Stimulated activated CD4-positive, alpha-beta T cell treated with anti-CD3 and anti-CD28 coated beads, TNF-alpha, amount 100 ng/mL, for 1 hour (primary cell): ENCODE measurements at places on chromosomes 2 and 18.

GRCh38 chr2:16553226-16553625 is 112.4 kb downstream of the CYRIA start:
- no peak for DNase-seq

- no peak for DNase-seq
Observed at GRCh38 chr2:64914735-64915509, 74.3 kb upstream of the SLC1A4 start.

GRCh38 chr2:174247474-174248186 is 702 bp downstream of the OLA1 start:
- DNase-seq, result no peak

GRCh38 chr2:134716721-134717243 is 2.0 kb downstream of the TMEM163 start:
- no peak for DNase-seq

DNA sequence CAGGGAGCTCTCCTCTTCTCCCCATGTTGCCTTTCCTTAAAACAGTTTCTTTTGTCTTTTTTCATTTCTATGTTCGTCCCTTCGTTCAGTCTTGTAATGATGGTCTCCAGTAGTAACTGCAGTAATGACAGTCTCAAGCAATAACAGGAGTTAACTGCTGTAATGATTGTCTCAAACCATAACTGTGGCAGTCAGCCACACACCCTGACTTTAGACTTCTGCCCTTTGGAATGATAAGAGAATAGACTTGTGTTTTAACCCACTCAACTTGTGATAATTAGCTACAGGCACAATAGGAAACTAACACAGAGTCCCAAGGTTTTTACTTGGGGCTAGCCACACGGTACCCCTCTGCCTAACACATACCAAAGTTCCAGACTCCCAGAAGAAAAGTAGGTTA is 12.1 kb downstream of the TMEM131 start:
- DNase-seq, result no peak

GRCh38 chr2:39730276-39730675 is 48.8 kb downstream of the THUMPD2 start:
- no peak for DNase-seq

GRCh38 chr2:239075918-239076758 is 228.3 kb downstream of the TWIST2 start:
- DNase-seq, result no peak

DNA sequence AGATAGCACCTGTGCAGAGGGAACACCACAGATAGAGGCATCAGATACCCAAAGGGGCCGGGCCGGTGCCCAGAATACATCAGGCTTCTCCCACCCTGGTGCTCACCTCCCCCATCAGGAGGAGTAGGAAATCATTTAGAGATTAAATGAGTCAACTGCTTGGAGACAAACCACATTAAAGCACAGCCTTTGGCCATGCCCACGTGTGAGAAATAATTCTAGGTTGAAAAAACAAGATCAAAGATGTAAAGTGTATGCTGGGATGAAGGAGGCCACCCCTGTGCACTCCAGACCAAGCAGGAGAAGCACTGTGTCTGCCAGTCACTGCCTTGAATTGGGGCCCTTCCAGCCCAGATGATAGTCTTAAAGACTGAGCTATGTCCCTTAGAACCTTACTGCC is 152.8 kb upstream of the ACAA2 start:
- no peak for DNase-seq

GRCh38 chr2:220280736-220281135 is 653.3 kb downstream of the SLC4A3 start:
- no peak for DNase-seq
